CD4-positive, alpha-beta memory T cell (primary cell): ENCODE measurements at places on chromosomes 2 and 18.

DNA sequence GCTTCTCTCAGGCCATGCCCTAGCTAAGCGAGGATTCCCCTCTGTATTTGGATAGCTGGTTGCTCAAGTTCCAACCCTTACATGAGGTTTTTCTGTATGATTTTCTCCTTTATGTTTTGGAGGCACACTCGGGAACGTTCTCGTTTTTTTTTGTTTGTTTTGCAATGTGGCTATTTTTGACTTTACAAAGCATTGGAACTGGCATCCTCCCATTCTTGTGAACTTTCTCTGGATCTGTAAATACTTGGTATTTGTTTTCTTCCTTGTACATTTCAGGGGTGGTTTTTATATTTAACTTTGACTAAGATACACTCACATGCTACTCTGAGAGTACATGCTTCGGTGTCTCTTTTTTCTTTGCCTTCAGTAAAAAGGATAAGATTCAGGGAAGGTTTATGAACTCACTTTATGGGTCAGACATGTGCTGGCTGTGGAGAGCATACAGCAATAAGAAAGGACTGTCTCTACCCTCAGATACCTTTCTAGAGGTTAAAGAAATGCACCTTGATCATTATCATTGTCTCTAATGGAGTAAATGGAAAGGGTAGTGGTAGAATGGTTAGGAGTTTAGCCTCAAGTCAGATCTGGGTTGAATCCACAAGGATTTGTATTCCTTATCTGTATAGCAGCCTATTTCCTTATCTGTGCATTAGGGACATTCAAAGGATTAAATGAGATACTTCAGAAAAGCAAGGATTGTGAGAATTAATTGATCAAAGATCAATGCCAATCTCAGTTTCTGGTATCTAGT is 61.9 kb downstream of the MEIS1 start:
- no peak for DNase-seq

GRCh38 chr18:69752737-69753380 is 194.8 kb downstream of the CD226 start:
- no peak for DNase-seq

DNA sequence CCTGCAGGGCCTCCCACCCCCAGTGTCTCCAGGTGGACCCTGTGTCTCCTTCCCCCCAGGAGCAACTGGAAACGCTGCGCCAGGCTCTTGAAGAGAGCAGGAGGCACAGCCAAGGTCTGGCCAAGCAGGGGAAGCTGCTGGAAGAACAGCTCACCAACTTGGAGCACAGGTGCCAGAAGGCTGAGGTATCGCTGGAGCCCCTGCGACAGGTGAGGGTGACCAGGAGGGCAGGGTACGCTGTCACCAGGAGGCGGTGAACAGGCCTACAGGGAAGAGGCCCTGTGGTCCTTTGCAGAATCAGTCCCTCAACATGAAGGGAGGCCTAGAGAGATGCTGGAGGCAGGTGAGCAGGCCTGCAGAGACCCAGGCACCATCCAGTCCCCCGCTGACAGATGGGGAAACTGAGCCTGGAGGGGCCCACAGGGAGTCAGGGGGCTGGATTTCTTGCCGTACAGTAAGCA is 15.6 kb upstream of the SNED1 start:
- DNase-seq, result no peak

GRCh38 chr2:28471214-28471613 is 24.6 kb upstream of the PLB1 start:
- DNase-seq, result no peak

DNA sequence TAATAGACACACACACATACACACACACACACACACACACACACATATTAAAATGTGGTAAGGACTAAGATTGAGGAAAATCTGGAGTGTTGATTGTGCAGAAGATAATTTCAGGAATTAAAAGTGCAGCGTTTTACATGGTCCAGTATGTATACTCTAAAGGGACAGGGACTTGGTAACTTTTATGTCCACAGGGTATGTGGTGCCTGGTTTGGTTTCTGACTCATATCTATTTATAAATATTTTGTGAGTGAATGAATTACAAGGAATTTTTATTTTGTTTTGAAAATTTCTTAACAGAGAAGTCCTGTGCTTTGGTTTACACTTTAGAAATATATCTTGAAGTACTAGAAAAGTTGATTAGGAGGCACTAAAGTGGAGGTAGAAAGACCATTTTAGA is 287.7 kb upstream of the NXPH2 start:
- DNase-seq, result no peak

GRCh38 chr18:39661856-39662366 is 2096.3 kb upstream of the CELF4 start:
- DNase-seq, result no peak

DNA sequence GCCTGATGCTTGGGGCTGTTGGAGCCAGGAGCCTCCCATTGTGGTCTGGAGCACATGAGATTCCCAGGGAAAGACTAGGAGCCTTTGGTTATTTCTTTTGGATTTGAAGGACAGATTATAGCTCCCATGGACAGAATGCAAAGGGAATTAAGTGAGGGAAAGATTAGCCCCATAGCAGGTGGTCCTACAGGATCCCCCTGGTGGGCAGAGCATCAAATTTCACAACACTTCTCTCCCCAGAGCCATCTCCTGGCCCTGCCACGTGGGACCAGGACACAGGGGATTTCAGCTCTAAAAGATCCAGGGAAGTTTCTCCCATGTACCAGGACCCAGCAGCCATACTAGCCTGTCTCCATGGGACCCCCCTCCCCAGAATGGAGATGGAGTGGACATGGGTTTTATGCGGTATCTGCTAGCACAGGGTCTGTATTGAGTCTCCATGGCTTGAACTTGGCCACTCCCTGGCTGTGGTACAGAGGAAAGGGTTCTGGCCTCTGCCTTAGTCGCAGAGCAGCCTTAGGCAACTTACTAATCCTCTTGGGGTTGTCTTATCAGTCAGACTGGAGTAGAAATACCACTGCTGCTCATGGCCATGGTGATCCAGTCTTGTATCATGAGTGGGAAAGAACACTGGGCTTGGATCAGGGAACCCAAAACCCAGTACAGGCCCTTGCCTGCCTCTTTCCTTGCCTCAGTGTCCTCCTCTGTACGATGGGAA is 6.8 kb upstream of the PLB1 start:
- no peak for DNase-seq

- DNase-seq, result no peak
These were observed 122.9 kb downstream of the PRKRA start for GRCh38 chr2:178328037-178328436.

DNA sequence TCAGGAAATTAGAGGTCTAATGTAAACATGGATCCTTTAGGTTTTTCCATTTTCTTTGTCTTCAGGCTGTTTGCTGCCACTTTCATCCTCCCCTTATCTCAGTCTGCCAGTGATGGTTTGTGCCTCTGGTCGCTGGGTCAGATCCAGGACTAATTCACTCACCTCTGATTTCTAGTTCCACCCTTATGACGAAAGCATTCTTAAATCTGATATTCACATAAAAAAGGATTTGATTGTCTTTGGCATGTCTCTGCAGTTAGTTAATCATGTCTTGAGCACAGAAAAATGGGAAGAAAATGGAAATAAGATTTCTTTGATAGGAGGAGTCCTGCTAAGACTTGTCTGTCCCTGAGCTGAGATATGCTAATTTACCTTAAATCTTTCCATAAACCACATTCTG is 4.6 kb downstream of the IL1RL1 start:
- DNase-seq, result no peak

- no peak for DNase-seq
These were observed 39.2 kb upstream of the MRPL19 start for GRCh38 chr2:75607400-75607798.

DNA sequence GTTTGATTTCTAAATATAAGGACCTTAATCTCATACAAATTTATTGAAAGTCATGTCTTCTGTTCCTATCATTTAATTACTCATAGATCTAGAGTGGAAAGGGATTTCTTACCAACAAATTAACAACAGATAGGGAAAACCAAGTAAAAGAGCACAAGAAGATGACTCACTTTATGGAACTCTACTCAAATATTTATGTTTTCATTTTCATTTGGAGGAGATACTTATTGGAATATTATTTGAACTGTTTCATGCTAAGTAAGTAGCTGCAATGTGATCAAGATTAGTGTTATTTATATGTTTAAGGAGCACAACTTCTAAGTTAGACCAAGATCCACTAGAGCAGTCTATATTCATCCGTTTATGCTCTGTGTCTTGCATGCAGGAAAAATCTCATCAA is 1.3 kb downstream of the NT5C1B start:
- DNase-seq, result no peak

DNA sequence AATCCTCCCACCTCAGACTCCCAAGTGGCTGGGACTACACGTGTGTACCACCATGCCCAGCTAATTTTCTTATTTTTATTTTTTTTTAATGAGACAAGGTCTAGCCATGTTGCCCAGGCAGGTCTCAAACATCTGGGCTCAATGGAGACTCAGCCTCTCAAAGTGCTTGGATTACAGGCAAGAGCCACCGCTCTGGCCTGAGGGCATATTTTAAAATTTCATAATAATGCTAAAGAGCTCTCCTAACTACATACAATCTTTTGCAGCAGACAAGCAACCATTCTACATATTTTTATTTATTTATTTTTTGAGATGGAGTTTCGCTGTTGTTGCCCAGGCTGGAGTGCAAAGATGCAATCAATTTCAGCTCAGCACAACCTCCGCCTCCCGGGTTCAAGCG is 207.0 kb downstream of the RAB3GAP1 start:
- no peak for DNase-seq

GRCh38 chr2:100921685-100922161 is 80.4 kb upstream of the RPL31 start:
- no peak for DNase-seq

GRCh38 chr2:218861645-218862318 is 2.2 kb downstream of the WNT6 start:
- DNase-seq, result no peak

GRCh38 chr2:175366815-175367214 is 185.3 kb upstream of the ATP5MC3 start:
- no peak for DNase-seq

- DNase-seq, result no peak
These were observed 38.9 kb upstream of the GREB1L start for GRCh38 chr18:21203126-21203525.

- no peak for DNase-seq
These were observed 50.7 kb downstream of the ODC1 start for GRCh38 chr2:10397297-10397875.

DNA sequence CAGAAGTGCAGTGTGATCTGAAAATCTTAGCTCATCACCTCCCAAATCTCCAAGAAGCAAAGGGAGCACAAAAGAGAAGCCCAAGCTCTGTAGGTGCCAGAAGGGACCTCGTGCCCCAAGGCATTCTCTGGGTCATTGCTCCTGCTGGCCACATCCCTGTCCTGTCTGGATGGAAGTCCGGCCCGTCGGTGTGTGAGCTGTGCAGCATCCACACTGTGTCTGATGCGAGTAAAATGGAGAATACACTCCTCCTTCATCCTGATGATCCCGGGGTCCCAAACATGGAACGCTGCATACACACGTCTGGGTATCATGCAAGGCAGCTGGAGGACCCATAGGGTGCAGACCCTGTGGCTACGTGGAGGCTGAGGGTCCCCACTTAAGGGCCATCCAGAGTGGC is 851.4 kb downstream of the GALR1 start:
- no peak for DNase-seq

DNA sequence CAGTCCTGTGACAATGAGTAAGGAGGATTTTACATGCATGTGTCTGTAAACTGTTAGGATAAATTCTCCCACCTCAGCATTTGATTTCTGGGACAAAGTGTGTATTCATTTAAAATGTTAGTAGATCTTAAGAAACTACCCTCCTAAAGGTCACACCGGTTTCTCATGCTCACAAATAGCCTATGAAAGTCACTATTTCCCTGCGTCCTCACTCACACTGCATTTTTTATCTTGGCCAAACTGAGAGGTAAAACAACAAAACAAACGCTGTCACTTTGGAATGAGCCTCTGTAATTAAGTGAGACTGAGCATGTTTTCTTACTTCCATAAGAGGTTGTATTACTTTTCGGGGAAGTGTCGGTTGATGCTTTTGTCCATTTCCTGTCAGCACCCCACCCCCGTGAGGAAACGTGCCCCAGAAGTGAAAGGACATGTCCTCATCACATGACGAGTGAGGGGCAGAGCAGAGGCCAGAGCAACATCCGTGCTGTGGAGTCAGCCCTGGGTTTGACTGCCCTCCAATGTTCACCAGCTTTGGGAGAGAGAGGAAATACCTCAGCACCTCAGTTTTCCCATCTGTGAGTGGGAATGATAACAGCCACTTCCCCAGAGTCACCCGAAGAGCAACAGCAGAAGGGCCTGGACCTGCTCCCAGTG is 3.1 kb downstream of the GYPC start:
- peak; percentile 62 for DNase-seq

DNA sequence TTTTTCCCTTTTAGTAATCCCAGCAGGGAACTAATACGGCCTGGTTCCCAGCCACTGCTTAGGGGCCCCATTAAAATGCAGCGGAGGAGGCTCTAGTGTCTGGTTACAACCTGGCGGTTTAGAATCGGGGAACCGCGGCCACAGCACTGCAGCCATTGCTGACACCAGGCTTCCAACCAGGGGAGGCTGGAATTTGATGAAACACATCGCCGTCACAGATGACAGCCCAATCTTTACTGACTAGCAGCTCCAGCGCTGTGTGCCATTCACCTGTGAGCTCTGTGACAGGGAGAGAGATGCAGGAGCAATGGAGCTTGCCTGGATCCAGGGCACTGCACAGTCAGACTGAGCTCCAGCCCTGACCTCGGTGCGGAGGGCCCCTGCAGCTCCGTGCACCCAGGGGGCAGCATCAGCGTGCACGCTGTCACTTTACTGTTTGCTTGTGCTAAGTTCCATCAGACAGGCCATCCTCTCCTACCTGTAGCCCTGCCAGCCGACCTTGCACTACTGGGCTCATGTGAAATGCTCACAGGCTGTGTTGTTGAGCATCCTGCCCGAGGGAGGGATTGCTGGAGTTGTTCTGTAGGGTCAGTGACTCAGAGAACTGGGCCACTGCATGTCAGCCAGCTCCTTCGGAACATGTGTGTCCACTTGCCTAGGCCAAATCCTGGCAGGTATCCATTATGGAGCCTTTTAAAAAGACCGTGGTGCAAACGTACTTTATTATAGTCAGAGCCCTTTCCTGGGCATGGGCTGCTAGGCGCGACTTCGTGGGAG is 203.5 kb downstream of the SEPTIN10 start:
- no peak for DNase-seq

DNA sequence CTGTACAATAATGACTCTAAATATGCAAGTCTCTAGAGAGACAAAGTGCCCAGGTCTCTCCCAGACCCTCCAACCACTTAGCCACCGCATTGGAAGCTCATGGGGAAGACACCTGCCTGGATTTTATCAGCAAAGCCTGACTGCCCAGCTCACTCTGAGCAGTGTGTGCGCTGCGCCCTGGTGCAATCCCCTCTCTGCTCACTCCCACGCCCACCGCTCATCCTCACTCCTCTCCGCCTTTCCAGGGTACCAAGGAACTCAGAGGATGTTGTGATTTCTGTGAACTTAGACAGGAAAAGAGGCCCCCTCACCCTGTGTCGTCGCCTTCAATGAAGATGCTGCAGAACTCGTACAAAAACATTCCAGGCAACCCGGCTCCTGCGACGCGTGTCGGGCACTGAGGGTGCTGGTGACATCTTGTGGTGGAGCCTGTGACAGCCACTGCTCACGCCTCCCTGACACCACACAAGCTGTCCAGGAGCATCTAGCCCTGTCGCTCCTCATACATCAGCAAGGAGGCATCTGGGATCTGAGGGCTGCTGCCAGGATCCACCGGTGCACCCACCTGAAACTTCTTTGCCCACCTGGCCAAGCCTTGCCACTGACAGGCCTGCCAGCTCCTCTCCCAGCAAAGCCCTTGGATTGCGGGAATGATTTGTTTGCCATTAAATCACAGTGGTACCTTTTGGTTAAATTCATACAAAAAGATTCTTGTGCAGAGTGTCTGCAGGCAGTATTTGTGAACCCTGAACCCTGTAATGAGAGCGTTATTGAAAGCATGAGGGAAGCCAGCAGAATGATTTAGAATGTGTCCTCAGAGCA is 220.4 kb downstream of the ZNF516 start:
- no peak for DNase-seq
